Breast epithelium (tissue), 4 donors: ENCODE measurements at places on chromosomes 6 and 20.

GRCh38 chr20:2800521-2801285, at the start of gene CPXM1:
Gene CPXM1 (minus strand): TSS chr20:2800627. CDS start chr20:2800572, 55 bp downstream.
- peak within 1 kb of the TSS; percentile 70 for H3K4me3 ChIP-seq
- peak within 1 kb of the TSS; percentile 27 for H3K27ac ChIP-seq
- no peaks in the 10 kb centered on the region for H3K36me3 ChIP-seq

GRCh38 chr6:13139119-13139518, 189.2 kb downstream of the TBC1D7 start:
- DNase-seq = no peak
- no peaks in the 10 kb centered on the region for H3K27me3 ChIP-seq
- no peak overlapping the region for H3K27ac ChIP-seq
- no peaks in the 10 kb centered on the region for H3K36me3 ChIP-seq
- H3K4me1 ChIP-seq = no peaks in the 10 kb centered on the region
- no peak overlapping the region for H3K4me3 ChIP-seq

DNA sequence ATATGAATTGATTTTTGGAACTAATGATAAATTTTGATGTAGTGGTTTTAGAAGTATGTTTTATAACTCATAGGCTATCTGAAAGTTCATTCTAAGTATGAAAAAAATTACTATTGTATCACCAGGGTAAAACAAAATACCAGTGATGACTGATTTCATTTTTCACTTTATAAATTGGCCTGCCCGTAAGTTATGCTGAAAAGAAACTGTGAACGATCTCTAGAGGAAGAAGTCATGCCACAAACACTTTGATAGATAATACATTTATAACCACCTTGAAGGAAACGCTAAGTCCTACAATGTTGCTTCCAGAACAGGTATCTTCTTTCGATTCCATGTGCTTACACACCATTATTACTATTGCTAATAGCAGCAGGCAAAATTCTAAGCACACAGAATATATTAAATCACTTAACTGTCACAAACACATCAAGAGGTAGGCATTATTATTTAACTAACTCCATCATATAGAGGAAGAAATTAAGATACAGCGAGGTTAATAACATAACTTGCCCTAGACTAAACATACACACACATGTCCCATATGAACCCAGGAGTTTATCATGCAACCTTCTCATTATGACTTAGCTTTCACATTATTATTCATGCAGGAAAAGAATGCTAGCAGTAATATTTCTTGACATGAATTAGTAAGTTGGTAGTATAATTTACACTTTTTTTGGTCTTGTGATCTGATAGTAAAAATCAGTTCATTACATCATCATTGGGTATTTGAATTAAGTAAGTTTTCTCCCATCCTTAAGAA, 44.7 kb downstream of the RGS17 start:
- H3K36me3 ChIP-seq = no peaks in the 10 kb centered on the region
- H3K27ac ChIP-seq = no peak overlapping the region
- H3K4me1 ChIP-seq = no peaks in the 10 kb centered on the region
- no peak for DNase-seq
- no peaks in the 10 kb centered on the region for H3K27me3 ChIP-seq

DNA sequence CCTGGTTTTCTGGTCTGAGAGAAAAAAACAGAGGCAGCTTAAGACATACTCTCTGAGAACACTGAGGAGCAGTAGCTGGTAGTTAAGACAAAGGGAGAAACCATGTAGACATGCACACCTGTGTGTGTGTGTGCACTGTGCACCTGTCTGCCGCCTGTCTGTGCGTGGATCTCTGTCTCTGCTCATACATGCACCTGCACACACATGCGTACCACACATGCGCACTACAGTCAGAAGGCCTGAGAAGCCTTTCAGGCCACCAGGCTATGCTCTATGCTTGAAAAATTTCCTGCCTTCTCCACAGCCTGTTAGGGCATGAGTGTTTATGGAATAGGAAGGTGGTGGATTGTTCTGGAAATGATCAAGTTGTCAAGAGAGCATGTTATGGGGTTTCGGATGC, 103.5 kb downstream of the CDH4 start:
- H3K27me3 ChIP-seq = no peaks in the 10 kb centered on the region
- DNase-seq = no peak
- no peak overlapping the region for H3K27ac ChIP-seq
- no peak overlapping the region for H3K4me3 ChIP-seq

GRCh38 chr20:46089167-46089416, 670 bp downstream of the NCOA5 start:
- peak; percentile 26 for DNase-seq
- no peaks in the 10 kb centered on the region for H3K4me1 ChIP-seq
- no peaks in the 10 kb centered on the region for H3K27me3 ChIP-seq
- peak overlapping the region; percentile 72 for H3K4me3 ChIP-seq
- H3K27ac ChIP-seq = peak overlapping the region; percentile 99

- H3K27ac ChIP-seq = no peak overlapping the region
- H3K27me3 ChIP-seq = no peaks in the 10 kb centered on the region
- no peaks in the 10 kb centered on the region for H3K36me3 ChIP-seq
- no peak overlapping the region for H3K4me3 ChIP-seq
These were observed 21.7 kb downstream of the CST9L start for GRCh38 chr20:23546435-23547144.

GRCh38 chr6:4950836-4951533, 52.9 kb downstream of the RPP40 start:
- no peaks in the 10 kb centered on the region for H3K27me3 ChIP-seq
- no peak overlapping the region for H3K4me3 ChIP-seq
- H3K36me3 ChIP-seq = no peaks in the 10 kb centered on the region
- H3K27ac ChIP-seq = no peak overlapping the region
- DNase-seq = no peak

DNA sequence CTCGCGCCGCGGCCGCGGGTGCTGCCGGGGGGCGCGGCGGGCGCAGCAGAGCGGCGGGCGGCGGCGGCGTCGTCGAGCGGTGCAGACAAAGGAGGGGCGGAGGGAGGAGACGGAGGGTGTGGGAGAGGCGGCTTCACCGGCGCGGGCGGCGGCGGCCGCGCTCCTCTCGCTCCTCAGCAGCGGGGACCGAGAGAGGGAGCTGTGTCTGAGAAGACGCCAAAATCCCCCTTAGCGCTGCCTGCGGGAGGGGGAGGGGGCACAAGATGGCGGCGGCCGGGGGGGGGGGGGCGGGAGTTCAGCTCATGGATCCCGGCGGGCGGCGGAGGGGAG, 296 bp downstream of the ADNP start:
- no peaks in the 10 kb centered on the region for H3K27me3 ChIP-seq
- H3K4me1 ChIP-seq = no peaks in the 10 kb centered on the region
- no peaks in the 10 kb centered on the region for H3K36me3 ChIP-seq
- DNase-seq = no peak
- peak overlapping the region; percentile 86 for H3K4me3 ChIP-seq

DNA sequence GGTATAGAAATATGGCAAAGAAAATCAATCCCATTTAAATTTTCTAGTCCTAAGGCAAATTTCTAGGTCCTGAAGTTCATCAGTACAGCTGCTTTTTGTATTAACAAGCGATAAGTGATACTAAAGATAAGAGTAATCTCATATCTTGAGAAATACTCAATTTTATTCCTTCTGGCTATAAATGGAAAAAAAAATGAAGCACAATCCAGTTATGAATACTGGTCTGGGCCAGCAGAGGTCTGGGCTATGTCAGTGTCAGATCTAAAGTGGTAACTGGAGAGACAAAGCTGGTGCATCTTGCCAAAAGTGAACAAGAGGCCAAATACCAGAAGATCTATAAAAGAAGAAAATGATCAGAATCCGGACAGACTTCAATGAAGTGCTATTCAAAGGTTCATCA, 126.4 kb downstream of the FUT9 start:
- no peak overlapping the region for H3K4me3 ChIP-seq
- H3K4me1 ChIP-seq = no peaks in the 10 kb centered on the region
- no peaks in the 10 kb centered on the region for H3K36me3 ChIP-seq
- H3K27ac ChIP-seq = no peak overlapping the region
- no peak for DNase-seq

DNA sequence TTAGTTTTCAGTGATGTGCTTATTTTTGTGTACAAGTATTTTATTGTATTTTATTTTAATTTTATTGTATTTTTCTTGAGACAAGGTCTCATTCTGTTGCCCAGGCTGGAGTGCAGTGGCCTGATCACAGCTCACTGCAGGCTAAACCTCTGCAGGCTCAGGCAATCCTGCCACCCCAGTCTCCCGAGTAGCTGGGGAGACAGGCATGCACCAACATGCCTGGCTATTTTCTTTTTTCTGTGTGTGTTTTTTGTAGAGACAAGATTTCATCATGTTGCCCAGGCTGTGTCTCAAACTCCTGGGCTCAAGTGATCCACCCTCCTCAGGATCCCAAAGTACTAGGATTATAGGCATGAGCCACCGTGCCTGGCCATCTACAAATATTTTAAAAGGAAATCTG, 146.3 kb downstream of the MANEA start:
- H3K27me3 ChIP-seq = no peaks in the 10 kb centered on the region
- H3K4me3 ChIP-seq = no peak overlapping the region
- H3K4me1 ChIP-seq = no peaks in the 10 kb centered on the region
- no peak for DNase-seq
- H3K27ac ChIP-seq = no peak overlapping the region

DNA sequence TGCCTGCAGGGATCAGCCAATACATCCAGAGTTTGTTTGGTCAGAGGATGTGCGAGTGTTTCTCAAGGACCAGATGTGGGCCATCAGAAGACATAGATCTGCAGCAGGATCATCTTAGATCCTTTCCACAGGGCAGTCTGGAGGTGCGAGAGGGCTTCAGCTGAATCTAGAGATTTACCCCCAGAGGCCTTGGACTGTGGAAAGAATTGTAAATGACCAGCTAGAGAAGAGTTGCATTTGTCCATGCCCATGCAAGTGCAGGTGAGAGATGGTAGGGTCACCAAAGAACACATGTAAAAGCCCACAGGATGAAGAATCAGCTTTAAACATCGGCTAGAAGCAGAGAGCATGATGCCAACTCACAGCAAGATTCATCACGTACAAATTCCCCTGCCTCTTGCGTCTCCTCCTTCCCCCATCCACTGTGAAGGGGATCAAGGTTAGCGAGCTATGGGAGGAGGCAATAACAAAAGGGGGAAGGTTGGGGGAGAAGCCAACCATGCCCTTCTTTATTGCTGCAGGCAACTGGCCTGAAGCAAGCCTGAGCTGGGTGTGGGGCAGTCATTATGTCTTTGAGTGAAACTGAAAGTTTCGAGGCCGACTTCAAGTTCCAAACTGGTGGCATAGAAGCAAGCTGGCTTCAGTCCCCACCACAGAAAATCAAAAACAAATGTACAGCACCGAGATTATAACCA, 83.5 kb downstream of the SCML4 start:
- H3K27me3 ChIP-seq = no peaks in the 10 kb centered on the region
- no peak overlapping the region for H3K27ac ChIP-seq
- H3K4me3 ChIP-seq = peak overlapping the region; percentile 19
- H3K4me1 ChIP-seq = no peaks in the 10 kb centered on the region
- no peaks in the 10 kb centered on the region for H3K36me3 ChIP-seq
- DNase-seq = no peak

- H3K27me3 ChIP-seq = no peaks in the 10 kb centered on the region
- no peaks in the 10 kb centered on the region for H3K36me3 ChIP-seq
- no peak overlapping the region for H3K27ac ChIP-seq
- no peak overlapping the region for H3K4me3 ChIP-seq
- H3K4me1 ChIP-seq = no peaks in the 10 kb centered on the region
- no peak for DNase-seq
These were observed 15.5 kb downstream of the RARS2 start for GRCh38 chr6:87574237-87574804.

DNA sequence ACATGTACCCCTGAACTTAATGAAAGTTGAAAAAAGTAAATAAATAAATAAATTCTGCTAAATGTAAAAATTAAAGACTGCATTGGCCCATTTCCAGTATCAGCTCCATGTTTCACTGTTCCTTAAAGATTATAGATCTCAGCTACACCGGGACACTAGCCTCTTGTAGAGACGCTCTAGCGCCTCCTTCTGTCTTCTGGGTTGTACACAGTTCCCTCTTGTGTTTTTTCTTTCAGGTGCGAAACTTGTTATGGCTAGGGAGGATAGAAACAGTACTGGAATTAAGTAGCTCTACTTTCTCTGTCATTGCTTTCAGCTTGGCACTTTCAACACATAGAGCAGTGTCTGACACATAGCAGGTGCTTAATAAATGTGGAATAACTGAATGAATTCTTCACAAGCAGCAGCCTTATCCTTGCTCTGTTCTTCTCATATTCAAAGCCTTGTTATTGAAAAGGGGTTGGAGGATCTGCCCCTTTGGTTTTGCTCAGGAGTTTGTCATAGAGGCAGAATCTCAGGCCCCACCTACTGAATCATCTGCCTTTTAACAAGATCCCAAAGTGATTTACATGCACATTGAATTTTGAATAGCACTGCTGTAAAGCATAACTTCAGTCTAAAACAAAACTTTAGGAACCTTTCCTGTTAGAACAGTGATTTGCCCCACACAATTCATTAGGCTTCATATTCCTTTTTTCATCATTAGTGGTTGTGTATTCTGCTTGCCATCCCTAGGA, 92.3 kb downstream of the FIG4 start:
- H3K36me3 ChIP-seq = no peaks in the 10 kb centered on the region
- DNase-seq = no peak
- H3K4me1 ChIP-seq = no peaks in the 10 kb centered on the region
- no peaks in the 10 kb centered on the region for H3K27me3 ChIP-seq
- H3K4me3 ChIP-seq = no peak overlapping the region

GRCh38 chr6:87925373-87926060, 122.1 kb upstream of the SPACA1 start:
- no peak overlapping the region for H3K27ac ChIP-seq
- DNase-seq = no peak
- H3K4me3 ChIP-seq = no peak overlapping the region
- H3K27me3 ChIP-seq = no peaks in the 10 kb centered on the region

DNA sequence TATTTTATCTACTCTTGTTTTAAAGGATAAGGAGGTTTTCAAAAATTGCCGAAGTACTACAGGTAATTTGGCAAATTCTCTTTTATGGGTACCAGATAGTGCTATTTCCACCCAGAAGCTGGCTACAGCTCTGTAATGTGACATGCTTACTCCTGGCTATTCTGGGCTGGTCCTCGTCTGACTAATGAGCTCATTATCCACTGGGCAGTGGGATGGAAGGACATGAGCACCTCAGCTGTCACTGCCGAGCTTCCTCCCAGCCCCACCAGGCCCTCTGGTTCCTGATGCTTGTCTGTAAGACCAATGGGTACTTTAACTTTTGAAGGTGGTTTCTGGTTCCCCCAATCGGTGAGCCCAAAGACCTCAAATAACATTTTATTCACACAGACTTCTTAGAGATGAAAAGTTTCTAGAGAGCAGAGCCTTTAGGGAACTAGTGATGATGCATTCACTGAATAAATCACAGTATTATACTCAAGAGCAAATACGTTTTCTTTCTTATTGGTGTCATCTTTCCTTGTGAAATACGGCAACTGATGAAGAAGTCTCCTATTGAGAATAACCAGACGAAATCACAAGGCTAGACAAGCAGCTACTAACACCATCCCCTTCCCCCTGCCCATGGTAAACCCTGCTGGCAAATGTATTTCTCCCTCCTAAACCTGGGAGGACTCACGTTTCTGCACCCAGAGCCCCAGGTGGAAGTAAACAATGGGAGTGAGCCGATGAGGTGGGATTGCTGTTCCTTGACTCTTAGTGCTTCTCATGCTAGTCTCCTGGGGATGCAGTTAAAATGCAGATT, 80.8 kb downstream of the SLC22A3 start:
- H3K36me3 ChIP-seq = no peaks in the 10 kb centered on the region
- peak overlapping the region; percentile 4 for H3K27ac ChIP-seq
- no peaks in the 10 kb centered on the region for H3K4me1 ChIP-seq
- no peaks in the 10 kb centered on the region for H3K27me3 ChIP-seq
- no peak for DNase-seq
